ENCODE measurements at places on chromosomes 7 and 10.

DNA sequence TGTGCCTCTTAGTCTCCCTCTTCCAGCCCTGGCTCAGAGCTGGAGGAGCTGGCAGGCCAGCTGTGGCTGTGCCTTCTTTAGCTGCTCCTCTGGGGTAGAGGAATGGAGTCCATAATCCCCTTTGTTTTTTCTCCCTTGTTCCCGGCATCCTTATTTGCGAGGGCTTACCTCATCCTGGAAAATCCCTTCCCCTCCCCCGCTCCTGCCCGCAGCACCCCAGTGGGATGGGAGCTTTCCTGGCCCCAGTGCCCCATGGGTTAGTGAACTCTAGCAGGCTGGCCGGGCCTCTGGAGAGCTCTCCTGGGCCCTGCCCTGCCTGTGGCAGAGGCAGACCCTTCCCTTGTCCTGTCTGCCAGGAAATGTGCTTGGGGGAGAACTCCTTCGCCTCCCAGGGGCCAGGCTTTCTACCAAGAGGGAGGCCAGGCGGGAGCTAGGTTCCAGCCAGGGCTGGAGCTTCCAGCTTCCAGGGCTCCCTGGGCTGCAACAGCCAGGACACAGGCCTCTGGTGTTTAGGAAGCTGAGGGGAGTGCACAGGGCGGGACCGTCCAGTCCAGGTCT lies 16.5 kb upstream of the TRIM8 start:
- peak; percentile 75 for DNase-seq

- no peak for DNase-seq
These were observed 119.7 kb downstream of the SND1 start for GRCh38 chr7:127771707-127772106.

- DNase-seq: no peak
These were observed 128.8 kb downstream of the GATA3 start for GRCh38 chr10:8183241-8183704.

GRCh38 chr10:97713339-97713825 lies at the start of gene MARVELD1:
TSS of gene MARVELD1 (plus strand) at chr10:97713730. CDS start at chr10:97713877, 147 bp downstream.
- DNase-seq: peak; percentile 59

- DNase-seq: no peak
These were observed 57.3 kb downstream of the ETV1 start for GRCh38 chr7:13932131-13932530.

GRCh38 chr10:130721971-130722370 lies 585.8 kb downstream of the GLRX3 start:
- DNase-seq: no peak

DNA sequence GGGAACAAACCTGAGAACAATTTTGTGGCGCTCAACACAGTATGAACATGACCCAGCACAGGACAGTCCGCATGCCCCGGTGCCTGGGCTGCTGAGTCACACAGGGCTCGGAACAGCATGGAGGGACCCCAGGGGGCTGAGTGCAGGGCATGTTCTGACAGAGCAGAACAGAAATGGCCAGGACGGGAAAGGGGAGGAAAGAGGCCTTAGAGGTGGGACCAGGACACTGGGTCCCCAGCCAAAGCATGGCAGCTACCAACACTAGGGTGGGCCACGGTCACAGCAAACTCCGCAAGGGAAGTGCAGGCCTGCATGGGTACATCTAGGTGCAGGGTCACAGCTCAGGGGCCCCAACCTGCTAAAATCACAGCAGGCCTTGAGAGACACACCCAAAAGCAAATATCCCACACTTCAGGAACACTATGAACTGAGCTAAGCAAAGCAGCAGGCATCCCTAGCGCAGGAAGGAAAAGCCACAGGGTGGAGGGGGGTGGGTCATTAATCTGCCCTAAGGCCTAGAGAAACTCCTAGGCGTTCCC lies 5.6 kb downstream of the IMPDH1 start:
- DNase-seq: no peak

DNA sequence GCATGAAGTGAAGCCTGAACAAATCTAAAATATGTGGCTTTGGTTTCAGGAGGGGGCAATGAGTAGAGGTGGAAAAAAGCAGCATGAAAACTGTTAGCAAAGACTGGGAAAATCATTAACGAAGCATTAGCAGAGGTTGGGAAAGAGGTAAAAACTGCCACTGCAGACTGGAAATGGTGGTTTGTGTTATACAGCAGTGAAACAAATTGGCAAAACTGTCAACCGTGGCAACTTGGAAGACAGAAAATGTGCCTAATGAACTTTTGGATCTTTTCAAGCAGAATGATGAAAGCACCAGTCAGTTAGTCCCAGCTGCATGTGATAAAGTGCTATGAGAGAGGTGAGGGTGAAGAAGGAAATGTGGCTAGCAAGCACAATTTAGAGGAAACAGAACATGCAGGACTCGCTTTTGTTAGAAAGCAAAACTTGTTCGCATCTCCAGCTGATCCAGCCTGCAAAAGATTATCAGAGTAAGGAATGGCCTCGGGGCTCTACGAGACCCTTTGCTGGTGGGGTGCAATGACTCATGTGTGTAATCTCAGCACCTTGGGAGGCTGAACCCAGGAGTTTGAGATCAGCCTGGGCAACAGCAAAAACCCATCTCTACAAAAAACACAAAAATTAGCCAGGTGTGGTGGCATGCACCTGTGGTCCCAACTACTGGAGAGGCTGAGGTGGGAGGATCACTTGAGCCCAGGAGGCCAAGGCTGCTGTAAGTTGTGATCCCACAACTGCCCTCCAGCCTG lies 45.7 kb downstream of the SKIDA1 start:
- no peak for DNase-seq

GRCh38 chr10:121556918-121557573 lies 41.2 kb downstream of the FGFR2 start:
- no peak for DNase-seq

DNA sequence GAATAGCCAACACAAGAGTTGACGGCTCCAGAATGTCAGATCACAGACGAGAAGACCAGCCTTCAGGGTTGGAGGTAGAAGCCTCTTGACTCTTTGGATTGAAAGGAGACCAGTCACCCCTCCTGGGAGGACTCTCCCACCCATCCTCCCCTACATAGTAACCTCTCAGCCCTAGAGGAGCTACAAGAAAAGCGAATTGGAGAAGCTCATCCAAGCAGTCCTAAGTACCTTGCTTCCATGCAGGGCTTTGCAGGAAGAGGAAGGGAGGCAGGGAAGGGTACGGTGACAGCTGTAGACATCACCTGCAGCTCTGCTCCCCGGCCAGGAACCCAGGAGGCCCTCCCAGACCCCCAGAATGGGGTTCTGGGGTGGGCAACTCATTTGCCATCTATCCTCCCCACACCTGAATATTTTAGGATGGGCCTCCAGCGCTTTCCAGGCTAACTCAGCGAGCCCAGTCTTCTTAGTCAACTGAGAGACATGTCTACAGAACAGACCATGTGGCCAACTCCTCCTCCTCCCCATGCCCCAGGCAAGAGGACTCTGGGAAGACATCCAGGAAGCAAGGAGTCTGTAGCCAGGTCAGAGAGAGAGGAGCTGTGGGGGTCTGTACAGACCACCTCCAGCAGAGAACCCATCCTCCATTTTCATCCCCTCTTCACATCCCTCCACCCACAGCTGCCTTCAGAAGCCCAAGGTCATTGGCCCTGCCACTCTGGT lies 55.6 kb upstream of the LBX1 start:
- no peak for DNase-seq

DNA sequence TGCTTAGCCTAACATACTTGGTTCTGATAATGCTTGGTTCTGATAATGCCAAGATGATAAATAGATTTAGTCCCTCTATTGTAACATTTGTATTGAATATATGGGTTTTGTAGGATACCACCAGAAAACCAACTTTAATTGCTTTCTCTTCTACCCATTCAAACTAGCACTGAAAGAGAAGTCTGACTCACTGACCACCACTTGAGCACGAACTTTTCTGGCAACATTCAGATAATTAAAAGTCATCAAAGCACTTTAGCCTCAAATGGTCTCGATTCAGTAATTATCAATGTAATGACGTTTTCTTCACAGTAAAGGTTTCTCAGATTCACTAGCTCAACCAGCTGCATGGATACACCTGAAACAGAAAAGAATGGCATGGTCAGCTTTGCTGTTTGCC lies 63.0 kb downstream of the HDAC9 start:
- DNase-seq: no peak

DNA sequence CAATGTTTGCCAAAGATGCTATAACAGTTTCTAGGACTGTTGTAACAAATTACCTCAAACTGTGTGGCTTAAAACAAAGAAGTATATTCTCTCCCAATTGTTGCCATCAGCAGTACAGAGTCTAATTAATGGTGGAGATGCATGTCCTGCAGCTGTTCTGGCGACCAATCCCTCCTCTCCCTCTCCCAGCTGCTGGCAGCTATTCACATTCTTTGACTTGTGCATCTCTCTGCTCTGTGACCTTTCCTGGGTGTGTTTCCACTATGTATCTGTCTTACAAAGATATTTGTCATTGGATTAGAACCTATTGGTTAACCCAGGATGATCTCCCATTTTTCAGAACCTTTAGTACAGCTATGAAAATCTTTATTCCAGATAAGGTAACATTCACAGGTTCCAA lies 561.7 kb upstream of the POM121L12 start:
- no peak for DNase-seq

GRCh38 chr7:90595801-90596670 lies at the start of gene CDK14:
TSS of gene CDK14 (plus strand) at chr7:90596321. CDS start at chr7:90596628, 307 bp downstream.
- DNase-seq: peak; percentile 82

GRCh38 chr10:73117976-73118743 lies 7.9 kb downstream of the NUDT13 start:
- no peak for DNase-seq

GRCh38 chr10:126170776-126171175 lies 217.5 kb downstream of the ADAM12 start:
- no peak for DNase-seq

GRCh38 chr7:150926066-150926465 lies 52.1 kb downstream of the KCNH2 start:
- no peak for DNase-seq
